ENCODE measurements at places on chromosomes 12 and 14.

GRCh38 chr12:110254971-110255540 lies 26.0 kb upstream of the ATP2A2 start:
- DNase-seq, result no peak

DNA sequence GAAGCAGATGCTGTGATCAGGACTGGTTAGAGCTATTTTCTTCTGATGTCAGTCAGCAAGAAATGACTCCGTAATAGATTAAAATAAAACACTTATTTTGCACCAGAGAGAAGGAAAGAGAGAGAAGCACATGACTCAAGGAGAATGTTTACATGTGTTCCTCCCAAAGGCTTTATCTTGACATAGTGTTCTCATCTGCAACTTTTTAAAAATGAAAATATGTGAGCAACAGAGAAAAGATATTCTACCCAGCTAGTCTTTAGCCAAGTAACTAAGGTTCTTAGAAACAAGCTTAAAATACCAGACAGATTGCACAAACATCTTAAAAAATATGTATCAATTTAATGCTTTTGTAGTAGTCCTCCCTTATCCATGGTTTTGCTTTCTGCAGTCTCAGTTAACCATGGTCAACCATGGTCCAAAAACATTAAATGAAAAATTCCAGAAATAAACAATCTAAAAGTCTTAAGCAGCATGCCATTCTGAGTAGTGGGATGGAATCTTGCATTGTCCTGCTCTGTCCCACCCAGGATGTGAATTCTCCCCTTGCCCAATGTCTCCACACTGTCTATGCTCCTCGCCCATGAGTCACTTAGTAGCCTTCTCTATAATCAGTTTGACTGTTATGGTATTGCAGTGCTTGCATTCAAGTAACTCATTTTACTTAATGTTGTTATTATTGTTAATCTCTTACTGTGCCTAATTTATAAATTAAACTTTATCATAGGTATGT lies 9.9 kb downstream of the SERPINA10 start:
- no peak for DNase-seq

DNA sequence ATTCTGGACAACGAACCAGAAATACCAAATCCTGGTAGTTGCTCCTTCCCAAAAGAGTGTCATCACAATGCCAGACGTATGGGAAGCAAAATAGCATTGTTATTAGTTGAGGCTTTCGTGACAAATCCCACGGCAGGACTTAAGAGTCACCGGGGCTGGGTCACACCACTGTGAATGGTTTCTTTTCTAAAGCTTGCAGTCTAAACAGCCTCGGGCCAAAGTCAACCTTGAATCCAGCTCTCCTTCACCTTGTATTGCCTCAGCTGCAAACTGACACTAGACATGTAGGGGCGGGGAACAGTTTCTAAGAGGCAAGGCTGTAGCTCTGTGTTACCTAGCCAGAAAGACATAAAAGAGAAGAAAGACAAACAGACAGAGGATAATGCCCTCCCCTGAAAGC lies 734.8 kb downstream of the MED13L start:
- DNase-seq, result no peak

- no peak for DNase-seq
Measured at GRCh38 chr14:39441805-39442204, 9.6 kb upstream of the FBXO33 start.

DNA sequence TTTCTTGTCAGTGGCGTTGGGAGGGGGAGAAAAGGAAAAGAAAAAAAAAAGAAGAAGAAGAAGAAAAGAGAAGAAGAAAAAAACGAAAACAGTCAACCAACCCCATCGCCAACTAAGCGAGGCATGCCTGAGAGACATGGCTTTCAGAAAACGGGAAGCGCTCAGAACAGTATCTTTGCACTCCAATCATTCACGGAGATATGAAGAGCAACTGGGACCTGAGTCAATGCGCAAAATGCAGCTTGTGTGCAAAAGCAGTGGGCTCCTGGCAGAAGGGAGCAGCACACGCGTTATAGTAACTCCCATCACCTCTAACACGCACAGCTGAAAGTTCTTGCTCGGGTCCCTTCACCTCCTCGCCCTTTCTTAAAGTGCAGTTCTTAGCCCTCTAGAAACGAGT lies 1.9 kb downstream of the ASCL1 start:
- DNase-seq, result no peak

GRCh38 chr12:64782191-64782876 lies 23.1 kb upstream of the GNS start:
- DNase-seq, result no peak

DNA sequence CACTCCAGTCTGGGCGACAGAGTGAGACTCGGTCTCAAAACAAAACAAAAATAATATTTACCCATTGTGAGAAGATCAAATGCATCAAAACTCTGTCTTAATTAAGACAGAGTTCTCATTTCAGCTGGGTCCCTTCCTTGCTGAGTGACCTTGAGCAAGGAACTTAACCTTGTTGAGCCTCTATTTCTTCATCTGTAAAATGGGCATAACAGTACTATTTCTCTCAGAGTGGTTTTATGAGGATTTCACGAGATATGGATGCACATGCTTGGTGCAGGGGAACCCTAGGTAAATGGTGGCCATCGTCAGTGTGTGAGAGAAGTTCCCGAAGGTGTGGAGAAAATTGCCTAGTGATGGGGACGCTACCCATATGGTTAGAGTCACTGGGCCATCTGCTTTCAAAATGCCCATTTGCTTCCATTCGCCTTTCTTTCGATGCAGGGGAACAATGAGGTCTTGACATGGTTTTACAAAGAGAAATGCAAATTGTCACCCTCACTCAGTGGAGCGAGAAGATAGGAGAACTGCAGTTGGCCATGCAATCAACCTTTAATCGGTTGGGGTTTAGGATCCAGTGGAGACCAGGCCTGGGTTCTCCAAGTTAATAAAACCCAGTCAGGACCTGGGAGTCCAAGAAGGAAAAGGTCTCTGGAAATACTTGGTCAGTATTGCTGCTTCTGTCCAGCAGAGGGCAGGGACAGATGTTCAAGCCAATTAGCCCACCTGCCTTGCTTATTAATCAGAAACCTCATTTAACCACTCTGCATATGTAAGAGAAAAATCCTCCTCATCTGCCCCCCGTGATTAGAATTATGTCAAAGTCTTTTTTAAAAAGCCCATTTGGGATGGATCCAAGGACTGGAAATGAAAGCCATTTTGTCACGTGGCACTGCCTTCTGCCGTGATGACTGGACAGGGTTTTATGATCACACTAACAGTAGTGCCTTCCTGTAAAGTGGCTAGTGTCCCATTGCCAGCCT lies 37.2 kb downstream of the CFAP251 start:
- DNase-seq, result no peak

DNA sequence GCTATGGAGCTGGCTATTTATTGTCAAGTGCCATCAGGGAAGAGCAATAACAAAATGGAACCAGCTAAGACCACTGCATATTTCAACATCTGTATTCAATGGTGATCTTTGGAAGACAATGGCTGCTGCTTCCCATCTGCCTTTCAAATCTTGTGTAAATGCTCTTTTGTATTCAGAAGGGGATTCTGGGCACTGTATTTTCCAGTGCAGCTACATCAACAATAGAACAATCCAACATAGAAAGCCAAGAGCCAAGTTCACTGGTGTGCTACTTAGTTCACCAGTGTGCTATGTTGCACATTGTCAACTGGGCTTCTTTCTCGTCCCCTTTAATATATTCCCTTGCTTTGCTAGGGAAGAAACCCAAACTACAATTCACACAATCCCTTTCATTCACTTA lies 128.8 kb upstream of the OR4E1 start:
- no peak for DNase-seq

DNA sequence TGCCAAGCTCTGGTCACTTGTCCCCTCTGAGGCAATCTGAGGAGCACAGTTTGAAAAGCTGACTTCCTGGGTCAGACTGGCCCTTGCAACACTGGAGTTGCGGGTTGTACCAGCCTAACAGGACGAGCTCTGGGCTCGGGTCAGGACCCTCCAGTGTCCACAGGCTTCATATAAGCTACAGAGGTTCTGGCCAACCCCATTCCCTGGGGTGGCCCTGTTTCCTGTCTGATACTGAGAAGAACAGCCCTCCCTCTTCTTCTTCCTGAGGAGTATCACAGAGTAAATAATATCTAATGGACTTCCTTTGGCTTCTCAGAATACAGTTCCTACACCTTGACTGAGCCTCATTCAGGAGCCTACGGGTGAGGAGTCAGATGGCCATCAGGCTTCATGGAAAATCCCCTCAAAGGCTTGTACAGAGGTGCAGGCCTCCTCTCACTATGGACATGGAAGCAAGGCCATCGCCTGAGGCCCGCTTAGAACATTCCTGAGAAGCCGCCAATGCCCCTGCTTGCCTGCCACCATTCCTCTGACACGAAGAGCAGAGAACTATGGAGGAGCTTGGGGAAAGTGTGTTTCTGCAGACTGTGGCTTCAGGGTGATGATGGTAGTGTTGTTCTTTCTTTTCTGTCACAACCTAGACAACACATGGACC lies 28.5 kb upstream of the ANO2 start:
- DNase-seq, result no peak

DNA sequence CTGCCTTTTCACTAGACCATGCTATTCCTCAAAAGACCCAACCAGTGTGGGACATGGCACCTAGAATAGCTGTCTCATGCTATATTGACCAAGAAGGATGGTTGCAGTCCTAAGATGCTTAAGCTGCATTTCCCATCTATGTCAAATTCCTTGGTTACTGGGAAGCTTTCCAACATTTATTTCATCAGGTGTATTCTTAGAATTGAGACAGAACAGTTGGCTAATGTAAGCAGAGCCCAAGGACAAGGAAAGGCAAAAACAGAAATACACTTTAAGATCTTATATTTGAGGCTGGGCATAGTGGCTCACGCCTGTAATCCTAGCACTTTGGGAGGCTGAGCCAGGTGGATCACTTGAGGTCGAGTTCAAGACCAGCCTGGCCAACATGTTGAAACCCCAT lies 24.7 kb downstream of the ARG2 start:
- DNase-seq, result no peak

- no peak for DNase-seq
Measured at GRCh38 chr12:115611477-115611876, 666.0 kb downstream of the MED13L start.

GRCh38 chr12:12877781-12878455 lies 13.4 kb upstream of the GPRC5A start:
- DNase-seq, result no peak

DNA sequence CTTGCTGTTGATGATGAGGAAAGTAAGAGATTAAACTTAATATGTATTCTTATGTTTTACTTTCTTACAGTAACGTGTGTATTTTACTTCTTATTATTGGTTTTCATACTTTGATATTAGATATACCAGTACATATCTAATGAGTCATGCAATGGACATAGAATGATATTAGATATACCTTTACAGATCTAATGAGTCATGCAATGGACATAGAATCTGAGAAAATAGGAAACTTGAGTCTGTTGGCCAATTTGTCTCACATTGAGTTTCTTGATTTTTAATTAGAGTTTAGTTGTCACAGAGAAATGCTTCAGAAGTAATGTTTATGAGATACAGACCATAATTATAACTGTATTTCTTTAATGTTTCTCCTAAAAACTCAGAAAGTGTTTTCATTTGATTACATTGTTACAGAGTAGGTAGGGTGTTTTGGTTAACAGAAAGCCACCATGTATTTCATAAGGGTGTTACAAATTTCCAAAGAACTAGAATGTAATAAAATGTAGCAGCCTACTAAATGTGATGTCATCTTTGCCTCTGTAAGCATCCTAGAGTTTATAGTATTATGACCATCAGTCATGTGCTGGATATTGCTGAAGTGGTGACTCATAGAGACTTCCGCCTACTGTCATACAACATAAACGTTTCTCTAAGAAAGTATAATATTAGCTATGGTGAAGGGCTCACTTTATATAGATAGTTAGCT lies 3.0 kb downstream of the GAS2L3 start:
- DNase-seq, result no peak

- no peak for DNase-seq
Measured at GRCh38 chr12:92140896-92141536, 4.6 kb downstream of the BTG1 start.

GRCh38 chr14:51733147-51733546 lies 81.4 kb downstream of the FRMD6 start:
- DNase-seq, result no peak

DNA sequence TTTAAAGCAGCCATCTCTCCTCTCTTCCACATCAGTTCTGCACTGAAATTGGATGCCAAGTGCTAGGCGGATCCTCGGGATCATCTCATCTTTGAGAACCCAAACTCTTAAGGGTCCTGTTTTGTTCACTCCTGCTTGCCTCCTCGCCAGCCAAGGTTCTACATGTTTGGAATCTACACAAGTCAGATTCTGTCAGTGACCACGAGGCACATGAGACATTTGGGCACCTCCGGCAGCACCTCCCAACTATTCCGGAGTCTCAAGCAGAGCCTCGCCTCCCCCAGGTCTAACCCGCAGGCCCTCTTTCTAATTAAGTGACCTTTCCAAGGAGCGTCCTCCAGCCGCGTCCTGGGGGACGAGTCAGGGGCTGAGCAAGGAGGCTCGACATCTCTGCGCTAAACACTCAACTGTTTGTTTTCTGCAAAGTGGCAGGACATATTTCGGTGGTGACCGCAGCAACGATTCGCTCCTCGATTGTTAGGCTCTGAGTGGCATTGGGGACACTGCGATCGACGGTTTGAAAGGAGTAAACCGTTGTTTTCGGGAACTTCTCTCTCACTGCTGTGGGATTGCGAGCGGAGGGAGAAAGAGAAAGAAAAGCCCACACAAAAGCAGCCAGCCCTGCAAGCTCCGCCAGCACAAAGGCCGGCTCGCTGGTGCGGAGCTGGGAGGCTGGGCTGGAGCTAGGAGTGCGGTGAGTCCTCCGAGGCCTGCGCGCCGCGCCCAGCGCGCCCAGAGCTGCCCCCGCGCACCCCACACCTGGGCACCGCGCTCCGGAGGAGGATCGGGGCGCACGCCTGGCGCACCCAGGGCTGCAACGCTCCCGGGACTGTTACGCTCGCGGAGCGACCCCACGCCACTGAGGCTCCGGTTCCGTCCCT lies 640 bp downstream of the ARMH4 start:
- peak; percentile 2 for DNase-seq

DNA sequence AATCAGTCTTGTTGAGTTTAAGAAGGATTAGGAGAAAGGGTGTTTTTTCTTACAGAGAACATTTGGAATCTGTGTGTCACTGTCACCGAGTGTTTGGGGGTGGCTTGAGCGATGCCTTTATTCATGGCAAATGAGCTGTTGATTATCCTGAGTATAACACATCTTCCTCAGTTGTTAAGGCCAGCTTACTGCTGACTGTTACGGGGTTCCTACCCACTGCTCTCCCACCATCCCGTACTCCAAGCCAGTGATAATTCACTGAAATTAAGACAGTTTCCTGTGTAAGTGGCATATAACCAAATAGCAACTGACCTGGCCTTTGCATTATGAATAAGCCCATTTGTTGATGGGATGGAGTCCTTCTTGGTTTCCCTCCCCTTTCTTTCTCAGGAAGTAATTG lies 9.5 kb downstream of the ESRRB start:
- DNase-seq, result no peak

- DNase-seq, result no peak
Measured at GRCh38 chr14:104119119-104119487, 19.3 kb upstream of the KIF26A start.

Data from stimulated activated CD4-positive, alpha-beta T cell treated with anti-CD3 and anti-CD28 coated beads, TNF-alpha, amount 100 ng/mL, for 1 hour (primary cell).